ENCODE measurements at places on chromosomes 1 and 21.

DNA sequence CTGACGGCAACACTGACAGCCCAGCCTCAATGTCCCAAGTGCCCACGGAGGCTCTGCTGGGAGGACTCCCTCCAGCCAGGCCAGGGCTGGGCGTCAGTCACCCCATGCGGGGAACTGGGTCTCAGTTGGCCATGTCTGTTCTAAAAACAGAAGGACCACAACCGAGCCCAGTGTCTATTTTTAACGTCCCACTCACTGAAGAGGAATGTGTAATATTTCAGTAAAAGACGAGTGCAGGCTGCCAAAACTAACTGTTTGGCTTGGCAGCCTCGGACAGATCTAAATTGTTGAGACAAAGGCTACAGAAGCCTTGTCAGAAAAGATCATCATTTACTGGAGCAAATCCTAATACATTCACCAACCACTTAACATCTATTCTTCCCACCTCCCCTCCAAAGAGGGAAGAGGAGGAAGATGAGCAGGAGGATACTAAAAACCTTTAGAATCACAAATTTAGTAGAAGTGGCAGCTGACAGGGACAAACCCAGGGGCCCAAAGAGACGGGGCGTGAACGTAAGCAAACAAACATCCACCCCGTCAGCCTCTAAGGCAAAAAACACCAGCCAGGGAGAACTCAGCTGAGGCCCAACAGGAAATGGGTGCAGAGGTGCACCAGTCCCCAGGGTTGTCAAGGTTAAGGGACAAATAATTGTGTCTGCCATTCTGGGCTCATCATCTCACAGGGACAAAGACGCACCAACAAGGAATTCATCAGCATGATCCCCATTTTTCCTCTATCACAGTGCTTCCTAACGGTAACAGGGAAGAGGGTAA is 18.7 kb downstream of the C1orf198 start:
- DNase-seq = no peak

DNA sequence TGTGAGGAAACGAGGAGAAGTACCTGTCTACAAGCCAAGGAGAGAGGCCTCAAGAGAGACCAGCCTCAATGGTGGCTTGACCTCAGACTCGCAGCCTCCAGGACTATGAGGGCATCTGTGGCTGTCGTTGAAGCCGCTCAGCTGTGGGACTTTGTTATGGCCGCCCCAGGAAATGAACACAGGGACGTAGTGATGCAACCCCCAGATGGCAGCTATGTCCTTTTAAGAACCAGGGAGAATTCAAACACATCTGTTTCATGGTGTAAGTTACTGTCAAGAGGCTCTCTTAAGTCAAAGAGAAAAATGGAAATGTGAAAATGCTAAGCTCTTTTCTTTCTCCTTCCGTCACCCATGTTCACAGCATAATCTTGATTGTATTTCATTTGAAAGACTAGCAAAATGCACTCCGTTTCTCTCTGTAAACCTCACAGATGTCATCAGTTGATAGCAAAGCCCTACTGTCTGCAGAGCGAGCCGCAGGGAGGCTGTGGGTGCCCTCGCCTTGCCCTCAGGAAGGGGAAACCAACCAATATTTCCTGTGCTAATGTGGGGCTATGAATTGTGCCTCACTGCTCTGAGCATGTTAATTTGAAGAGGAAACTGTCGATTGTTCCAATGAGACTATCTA is 21.3 kb downstream of the UBASH3A start:
- no peak for DNase-seq

- no peak for DNase-seq
These were observed 19.7 kb upstream of the RIPK4 start for GRCh38 chr21:41786509-41786987.

- no peak for DNase-seq
These were observed 4.1 kb downstream of the ATP2B4 start for GRCh38 chr1:203630697-203631096.

- DNase-seq = no peak
These were observed 61.2 kb downstream of the DISP3 start for GRCh38 chr1:11539850-11540772.

DNA sequence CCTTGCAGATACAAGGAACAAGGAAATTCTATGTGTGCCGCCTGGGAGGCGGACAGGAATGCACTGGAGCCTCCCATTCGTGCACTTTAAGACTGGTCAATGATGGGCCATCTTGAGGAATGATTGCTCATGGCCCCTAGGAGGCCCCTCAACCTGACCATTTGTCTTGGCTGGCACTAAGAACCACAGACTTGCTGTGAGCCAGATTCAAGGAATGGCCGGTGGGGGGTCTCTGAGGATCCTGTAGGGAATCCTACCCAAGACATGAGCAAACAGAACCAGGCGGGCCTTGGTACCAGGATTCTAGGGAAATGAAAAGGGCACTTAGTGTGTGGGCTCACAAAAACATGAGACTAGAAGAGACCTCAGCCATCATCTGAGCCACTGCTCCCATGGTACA is 28.1 kb upstream of the GOLT1A start:
- DNase-seq = no peak

Measured in NCI-H1436 (cell line).